ENCODE measurements at places on chromosomes 6 and 20.

DNA sequence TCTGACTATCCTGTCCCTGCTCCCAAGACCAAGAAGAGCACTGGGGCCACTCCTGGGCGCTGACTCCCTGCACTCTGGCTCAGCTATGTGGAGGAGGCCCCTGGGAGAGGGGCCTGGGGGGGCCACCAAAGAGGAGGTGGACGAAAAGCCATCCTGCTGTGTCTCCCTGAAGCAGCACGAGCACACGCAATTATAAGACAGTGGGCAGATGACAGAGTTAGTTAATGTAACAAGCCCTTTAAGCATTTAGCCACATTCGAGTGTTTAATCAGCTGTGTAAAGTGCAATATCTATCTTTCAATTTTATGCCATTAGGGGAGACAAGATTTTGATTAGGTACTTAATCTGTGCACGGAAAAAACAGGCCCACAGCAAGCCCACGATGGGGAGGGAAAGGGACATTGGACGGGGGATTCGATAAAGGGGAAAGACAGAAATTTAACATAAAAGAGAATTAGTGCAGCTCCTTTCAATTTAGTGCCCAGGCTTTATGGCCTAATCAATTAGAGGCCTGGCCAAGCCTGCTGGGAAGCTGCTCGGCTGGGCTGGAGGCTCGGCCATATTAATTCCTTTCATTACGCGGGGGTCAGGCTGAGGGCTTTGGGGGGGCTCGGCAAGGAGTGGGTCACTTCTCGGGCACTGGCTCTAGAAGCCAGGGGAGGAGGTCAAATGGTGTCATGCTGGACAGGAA is 286.2 kb downstream of the DHX35 start:
- DNase-seq = no peak

- DNase-seq = no peak
Measured at GRCh38 chr20:33676121-33676520, 1.9 kb upstream of the NECAB3 start.

GRCh38 chr6:3768502-3768901 is 17.0 kb upstream of the PXDC1 start:
- DNase-seq = no peak

DNA sequence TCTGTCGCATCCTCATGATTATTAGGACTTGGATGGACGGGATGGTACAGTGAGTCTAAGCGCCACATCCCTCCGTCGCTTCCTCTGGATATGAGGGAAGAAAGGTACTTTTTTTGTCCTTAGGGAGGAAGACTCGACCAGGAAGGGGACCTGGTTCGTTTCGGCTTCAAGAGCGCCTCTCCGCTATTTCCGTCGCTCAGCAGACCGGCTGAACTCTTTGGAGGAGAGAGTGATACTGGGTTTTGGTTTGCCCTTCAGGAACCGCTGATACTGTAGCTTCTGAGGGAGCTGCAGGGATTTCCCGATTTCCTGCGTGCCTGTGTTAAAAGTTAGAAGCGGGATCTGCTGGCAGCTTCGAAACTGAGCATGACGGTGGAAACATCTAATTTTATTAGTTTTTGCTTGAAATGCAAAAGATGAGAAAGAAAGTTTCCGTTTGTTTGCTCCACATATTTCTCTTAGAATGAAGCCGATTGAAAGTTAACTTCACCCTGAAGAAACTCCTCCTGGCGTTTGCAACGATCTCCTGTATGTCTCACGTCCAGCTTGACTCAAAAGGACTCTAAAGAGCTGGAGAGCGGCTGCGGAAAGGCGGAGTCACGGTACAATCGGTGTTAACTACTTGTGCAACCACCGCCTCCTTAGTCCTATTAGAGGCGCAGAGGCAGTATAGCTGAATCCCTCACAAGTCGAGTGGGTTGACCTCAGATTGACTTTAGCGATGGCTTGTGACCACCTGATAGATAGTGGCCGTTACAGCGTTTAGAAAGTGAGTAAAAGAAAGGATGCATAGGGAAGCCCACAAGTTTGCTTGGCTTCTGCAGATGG is 129.4 kb downstream of the TRIM27 start:
- DNase-seq = peak; percentile 34
